Panc1 (cell line): ENCODE measurements at places on chromosomes 4 and X. TPM values are rescaled to one million over a fixed set of nuclear protein-coding genes. Genes with fewer than 3 reads are reported as not detected.

- H3K27me3 ChIP-seq: no peaks in the 10 kb centered on the region
- no peaks in the 10 kb centered on the region for H3K36me3 ChIP-seq
- no peak for DNase-seq
Measured at GRCh38 chrX:33970028-33970967, 161.8 kb downstream of the FAM47A start.

GRCh38 chr4:177229331-177229730, 80.3 kb upstream of the NEIL3 start:
- H3K36me3 ChIP-seq: no peaks in the 10 kb centered on the region
- DNase-seq: no peak
- H3K4me3 ChIP-seq: peak overlapping the region; percentile 28
- no peaks in the 10 kb centered on the region for H3K27me3 ChIP-seq
- H3K4me1 ChIP-seq: no peaks in the 10 kb centered on the region
- peak overlapping the region; percentile 69 for H3K27ac ChIP-seq

DNA sequence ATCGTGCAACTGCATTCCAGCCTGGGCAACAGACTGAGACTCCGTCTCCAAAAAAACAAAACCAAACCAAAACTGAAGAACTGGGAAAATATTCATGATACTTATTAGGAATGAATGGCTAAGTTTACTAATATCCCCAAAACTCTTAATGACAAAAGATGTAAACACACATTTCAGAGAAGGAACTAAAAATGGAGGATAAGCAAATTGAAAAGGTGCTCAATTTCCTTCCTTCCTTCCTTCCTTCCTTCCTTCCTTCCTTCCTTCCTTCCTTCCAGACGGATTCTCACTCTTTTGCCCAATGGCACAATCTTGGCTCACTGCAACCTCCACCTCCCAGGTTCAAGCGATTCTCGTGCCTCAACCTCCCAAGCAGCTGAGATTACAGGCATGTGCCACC, 44.4 kb upstream of the CDKN2AIP start:
- H3K4me3 ChIP-seq: no peak overlapping the region
- H3K36me3 ChIP-seq: no peaks in the 10 kb centered on the region
- no peaks in the 10 kb centered on the region for H3K27me3 ChIP-seq
- DNase-seq: no peak
- H3K27ac ChIP-seq: no peak overlapping the region
- H3K4me1 ChIP-seq: no peaks in the 10 kb centered on the region; the same call in none of the 2 replicates

- no peak overlapping the region for H3K27ac ChIP-seq
- H3K36me3 ChIP-seq: no peaks in the 10 kb centered on the region
- no peak for DNase-seq
- H3K4me3 ChIP-seq: no peak overlapping the region
Measured at GRCh38 chrX:129648514-129649267, 6.1 kb downstream of the APLN start.

GRCh38 chr4:770022-770421, 55.9 kb downstream of the CPLX1 start:
- H3K27ac ChIP-seq: no peak overlapping the region
- no peaks in the 10 kb centered on the region for H3K27me3 ChIP-seq
- H3K4me1 ChIP-seq: peaks cover 40% of the 10 kb centered on the region
- H3K36me3 ChIP-seq: peaks cover 2% of the 10 kb centered on the region; the same call in 1 of the 2 replicates
- no peak overlapping the region for H3K4me3 ChIP-seq

CXCL9 gene
- not detected for total RNA-seq

DNA sequence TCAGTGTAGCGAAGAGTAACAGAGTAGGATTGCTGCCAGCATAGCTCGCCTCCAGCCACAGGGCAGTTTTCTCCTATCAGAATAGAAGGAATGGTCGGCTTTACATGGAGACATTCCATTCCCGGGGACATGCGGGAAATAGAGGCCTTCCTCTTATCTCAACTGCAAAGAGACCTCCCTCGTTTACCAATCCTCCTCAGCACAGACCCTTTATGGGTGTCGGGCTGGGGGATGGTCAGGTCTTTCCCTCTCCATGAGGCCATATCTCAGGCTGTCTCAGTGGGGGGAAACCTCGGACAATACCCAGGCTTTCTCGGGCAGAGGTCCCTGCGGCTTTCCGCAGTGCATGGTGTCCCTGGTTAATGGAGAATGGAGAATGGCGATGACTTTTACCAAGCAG, 285.0 kb downstream of the ASMT start:
- no peak overlapping the region for H3K27ac ChIP-seq
- 0 out of 2 replicates have a peak, but pooled peaks cover 5% of the 10 kb centered on the region for H3K4me1 ChIP-seq
- no peaks in the 10 kb centered on the region for H3K27me3 ChIP-seq

DNA sequence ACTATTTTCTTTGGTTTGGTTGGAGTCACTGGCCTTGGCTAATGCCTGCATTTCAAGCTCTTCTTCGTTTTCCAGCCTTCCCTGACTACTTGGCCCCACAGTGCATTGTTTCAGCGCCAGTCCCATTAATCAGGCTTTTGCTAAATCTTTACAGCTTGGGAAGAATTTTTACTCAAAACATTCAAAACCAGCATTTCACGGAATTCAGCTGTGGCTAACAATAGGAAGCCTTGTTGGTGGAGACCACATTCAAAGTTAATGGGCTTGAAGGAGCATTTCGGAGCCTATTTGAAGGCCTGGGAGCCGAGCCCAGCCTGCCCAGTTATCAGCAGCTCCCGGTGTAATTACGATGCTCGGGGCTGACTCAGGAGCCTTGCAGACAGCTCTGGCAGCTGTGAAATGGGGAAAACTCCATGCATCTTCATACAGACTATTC, 30.8 kb upstream of the VCX2 start:
- no peaks in the 10 kb centered on the region for H3K4me1 ChIP-seq
- no peaks in the 10 kb centered on the region for H3K27me3 ChIP-seq
- no peak overlapping the region for H3K27ac ChIP-seq
- H3K36me3 ChIP-seq: no peaks in the 10 kb centered on the region

GRIA3 gene
- total RNA-seq: not detected

GRCh38 chr4:37461801-37462200, 217.3 kb downstream of the NWD2 start:
- DNase-seq: no peak
- no peaks in the 10 kb centered on the region; the same call in 1 of the 2 replicates for H3K27me3 ChIP-seq
- no peak overlapping the region for H3K27ac ChIP-seq

GRCh38 chr4:141727420-141727819, 91.0 kb downstream of the IL15 start:
- H3K27me3 ChIP-seq: no peaks in the 10 kb centered on the region
- no peak overlapping the region for H3K4me3 ChIP-seq
- DNase-seq: no peak
- no peaks in the 10 kb centered on the region for H3K36me3 ChIP-seq
- H3K27ac ChIP-seq: no peak overlapping the region

- no peaks in the 10 kb centered on the region for H3K36me3 ChIP-seq
- no peaks in the 10 kb centered on the region for H3K27me3 ChIP-seq
- no peak overlapping the region for H3K4me3 ChIP-seq
- DNase-seq: no peak
Measured at GRCh38 chr4:85780664-85781063, 305.7 kb downstream of the ARHGAP24 start.
